HS-27A (cell line): ENCODE measurements at places on chromosomes 2 and 18.

GRCh38 chr2:202034249-202035088, 814 bp downstream of the FZD7 start:
- DNase-seq, result no peak

- DNase-seq, result no peak
Measured at GRCh38 chr2:56184500-56185011, 766 bp downstream of the CCDC85A start.

- no peak for DNase-seq
Measured at GRCh38 chr2:224178056-224178455, 139.0 kb upstream of the SERPINE2 start.

- no peak for DNase-seq
Measured at GRCh38 chr2:88006912-88007439, 9.4 kb downstream of the RNU2-63P start.

DNA sequence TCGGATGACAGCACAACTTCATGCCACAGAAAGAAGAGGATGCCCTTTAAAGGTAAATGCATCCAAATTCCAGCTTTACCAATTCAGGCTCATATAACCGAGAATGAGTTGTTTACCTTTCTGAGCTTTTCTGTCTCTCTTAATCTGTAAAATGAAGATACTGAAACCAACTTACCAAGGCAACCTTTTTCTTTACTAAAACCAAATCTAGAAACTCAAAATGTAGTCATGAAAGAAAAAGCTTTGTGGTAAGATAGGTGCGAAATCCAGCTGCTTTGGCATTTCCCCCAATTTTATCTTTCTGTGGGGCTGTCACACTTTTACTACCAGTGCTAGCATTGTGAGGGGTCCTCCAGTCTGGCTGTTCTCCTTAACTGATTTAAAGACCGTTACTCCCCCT, 240.4 kb downstream of the IKZF2 start:
- no peak for DNase-seq

DNA sequence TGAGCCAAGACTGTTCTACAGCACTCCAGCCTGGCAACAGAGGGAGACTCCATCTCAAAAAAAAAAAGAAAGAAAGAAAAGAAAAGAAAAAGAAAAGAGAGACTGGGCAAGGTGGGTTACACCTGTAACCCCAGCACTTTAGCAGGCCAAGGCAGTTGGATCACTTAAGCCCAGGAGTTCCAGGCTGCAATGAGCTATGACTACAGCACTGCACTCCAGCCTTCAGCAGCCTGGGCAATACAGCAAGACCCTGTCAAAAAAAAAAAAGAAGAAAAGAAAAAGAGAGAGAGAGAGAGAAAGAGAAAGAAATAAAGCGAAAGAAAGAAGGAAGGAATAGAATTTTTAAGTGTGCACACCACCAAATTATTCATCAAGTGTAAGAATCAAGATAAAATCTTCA, 2.9 kb downstream of the SPIRE1 start:
- DNase-seq, result no peak
